NCI-H524 treated with DMSO at 0.1 percent for 48 hours (cell line): ENCODE measurements at places on chromosomes 4 and X.

- DNase-seq = no peak
Observed at GRCh38 chrX:28347476-28347875, 239.8 kb upstream of the IL1RAPL1 start.

DNA sequence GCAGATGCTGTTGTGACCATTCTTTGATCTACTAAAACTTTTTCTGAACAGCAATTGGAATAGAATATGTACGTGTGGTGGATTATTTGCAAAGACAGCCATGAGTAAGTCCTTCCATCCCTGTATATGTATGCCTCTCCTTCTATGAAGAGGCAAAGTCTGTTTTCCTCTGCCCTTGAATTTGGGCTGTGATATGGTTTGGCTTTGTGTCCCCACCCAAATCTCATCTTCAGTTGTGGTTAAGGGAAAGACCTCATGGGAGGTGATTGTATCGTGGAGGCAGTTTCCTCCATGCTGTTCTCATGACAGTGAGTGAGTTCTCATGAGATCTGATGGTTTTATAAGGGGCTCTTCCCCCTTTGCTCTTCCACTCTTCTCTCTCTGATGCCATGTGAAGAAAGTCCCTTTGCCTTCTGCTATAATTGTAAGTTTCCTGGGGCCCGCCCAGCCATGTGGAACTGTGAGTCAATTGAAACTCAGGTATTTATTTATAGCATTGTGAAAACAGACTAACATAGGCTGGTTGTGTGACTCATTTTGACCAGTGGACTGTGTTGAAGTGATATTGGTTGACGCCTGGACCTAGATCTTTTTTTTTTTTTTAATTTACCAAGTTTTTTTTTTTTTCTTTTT is 108.3 kb upstream of the CAMK2D start:
- no peak for DNase-seq

DNA sequence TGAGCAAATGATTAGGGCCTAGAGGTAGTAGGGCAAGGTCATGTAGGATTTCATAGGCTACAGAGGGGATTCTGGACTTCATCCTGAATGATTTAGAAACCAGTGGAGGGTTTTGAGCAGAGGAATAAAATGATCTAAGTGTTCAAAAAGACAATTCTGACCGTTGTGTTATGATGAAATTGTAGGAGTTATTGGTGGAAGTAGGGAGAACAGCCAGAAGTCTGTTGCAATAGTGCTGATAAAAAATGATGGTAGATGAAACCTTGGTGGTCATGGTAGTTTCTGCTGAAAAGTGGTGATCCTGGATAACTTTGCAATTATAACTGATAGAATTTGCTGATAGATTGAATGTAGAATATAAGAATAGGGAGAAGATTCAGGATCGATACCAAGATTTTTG is 60.2 kb downstream of the MID1IP1 start:
- DNase-seq = no peak

GRCh38 chrX:40009890-40010289 is 87.9 kb downstream of the BCOR start:
- DNase-seq = no peak

DNA sequence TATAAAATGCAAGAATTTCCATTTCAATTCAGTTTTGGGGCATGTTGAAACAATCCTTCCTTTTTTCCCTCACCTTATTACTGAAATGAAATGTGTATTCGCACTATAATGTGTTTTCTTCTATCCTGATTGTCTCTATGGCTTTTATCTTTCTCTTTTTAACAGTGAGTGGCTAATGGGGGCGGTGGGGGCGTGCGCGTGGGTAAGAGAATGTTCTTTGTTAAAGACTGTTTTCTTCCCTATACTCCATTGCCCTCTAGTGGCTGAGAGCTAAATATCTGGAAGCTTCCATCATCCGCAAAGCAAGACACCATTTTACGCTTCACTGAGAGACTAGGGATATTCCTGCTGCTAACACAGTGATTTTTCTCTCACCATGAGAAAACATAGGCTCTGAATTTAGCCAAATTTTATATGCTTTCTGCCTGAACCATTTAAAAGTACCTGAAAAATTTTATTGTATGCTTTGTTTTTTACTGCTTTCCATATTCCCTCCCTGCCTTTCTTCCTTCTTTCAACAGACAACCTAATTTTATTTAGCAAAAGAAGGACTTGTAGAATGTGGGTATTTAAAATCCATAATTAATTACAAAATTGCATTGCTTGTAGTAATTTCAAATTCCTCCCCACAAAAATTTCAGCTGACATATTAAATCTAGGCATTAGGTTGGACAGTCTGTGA is 194.0 kb downstream of the GASK1B start:
- peak; percentile 18 for DNase-seq

DNA sequence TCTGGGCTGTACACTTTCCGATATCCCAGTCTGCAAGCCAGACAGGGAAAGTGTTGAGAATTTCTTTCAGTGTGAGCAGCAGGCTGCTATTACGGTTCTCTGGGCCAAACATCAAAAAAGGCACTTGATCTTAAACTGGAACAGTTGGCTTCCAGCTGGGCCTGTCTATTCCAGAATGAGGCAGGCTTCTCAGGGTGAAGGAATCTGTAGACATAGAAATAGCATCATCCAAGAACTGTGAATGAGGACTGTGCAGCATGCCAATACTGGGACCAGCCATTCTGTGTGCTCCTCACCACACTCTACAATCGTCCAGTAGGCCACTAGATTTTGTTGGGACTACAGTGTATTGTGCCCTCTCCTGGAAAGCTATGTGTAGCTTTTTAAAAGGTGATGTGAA is 31.1 kb downstream of the ART3 start:
- no peak for DNase-seq

DNA sequence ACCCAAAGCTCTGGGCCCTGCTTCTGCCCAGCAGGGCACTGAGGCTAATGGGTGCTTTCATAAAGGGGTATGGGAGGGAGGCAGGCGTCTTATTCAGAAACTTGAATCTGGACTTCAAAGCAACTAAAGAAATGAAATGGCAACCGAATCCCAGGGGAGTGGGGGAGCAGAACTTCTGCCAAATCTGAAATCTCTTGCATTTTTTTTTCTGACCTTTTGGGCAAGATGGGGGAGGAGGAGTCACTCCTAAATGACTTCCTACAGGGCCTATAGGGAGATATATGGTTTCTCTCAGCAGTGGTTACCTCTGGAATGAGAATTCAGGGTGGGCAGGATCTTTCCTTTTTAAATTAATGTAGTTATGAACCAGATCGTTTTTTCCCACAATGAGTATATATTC is 30.6 kb upstream of the KIAA1210 start:
- DNase-seq = no peak

DNA sequence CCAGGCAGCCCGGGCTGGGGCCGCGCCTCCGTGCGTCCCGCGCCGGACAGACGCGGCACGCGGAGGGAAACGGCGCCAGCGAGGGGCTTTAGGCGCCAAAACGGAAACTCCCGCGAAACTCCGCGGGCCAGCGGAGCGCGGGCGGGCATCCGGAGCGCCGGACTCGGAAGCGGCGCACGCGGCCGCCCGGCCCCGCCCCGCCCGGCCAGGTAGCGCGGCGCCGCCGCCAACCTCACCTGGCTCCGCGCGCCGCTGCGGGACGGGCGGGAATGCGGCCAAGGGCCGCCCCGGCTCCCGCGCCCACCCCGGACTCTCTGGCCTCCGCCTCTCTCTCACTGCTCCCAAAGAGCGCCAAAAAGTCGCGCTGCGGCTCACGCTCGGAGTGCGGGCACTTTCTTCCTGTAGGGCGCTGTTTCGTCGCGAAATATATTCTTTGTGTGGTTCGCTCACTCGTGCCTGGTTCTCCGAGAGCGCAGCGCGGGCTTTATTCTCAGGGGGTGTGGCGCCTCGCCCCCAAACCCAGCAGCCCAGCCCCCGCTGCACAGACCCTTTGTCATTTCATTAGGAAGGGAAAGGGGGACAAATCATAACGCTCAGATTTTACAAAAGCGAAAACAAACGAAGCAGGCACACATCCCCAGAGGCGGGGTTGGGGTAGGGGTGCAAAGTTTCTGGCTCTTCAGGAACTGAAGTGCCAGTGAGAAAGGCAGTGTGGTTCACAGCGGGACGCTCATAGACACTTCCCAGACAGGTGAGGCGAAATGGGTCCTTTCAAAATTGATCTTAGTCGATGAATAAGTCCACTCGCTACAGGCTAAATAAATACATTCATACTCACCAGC is 961 bp upstream of the MBNL3 start:
- DNase-seq = no peak

GRCh38 chrX:121407627-121408026 is 360.2 kb downstream of the GLUD2 start:
- no peak for DNase-seq

DNA sequence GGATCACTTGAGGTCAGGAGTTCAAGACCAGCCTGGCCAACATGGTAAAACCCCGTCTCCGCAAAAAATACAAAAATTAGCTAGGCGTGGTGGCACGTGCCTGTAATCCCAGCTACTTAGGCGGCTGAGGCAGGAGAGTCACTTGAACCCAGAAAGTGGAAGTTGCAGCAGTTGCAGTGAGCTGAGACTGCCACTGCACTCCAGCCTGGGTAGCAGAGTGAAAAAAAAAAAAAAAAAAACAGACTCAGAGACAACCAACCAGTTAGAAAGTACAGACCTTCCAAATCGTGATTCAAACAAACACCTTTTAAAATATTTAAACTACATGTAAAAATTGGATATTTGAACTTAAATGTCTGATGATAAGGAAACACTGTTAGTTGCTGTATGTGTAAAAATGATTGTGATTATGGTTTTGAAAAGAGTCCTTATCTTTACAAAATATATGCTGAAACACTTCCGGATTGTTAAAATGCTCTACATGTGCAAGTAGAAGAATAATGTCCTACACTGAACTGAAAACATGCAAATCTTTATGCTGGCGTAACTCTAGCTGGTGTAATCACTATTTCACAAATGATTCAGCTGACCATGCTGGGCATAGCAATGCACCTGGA is 37.8 kb downstream of the SH3KBP1 start:
- no peak for DNase-seq

GRCh38 chr4:8938623-8939022 is 67.0 kb upstream of the HMX1 start:
- DNase-seq = no peak

DNA sequence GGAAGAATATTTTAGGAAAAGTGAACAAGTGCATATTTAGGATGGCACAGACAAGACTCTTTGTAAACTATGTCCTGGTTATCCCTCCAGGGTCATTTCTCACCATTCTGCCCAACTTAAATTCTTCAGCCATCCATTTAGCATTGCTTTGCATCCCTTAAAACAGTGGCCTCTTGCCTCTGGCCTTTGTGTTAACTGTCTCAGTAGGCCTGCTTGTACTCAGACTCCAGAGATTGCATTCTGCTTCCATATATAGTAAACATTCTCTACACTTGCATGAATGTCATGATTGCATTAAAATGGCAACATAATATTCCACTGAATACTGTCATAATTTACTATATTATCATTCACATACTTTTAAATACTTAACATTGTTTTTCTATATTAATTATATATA is 43.2 kb downstream of the NR3C2 start:
- DNase-seq = no peak

DNA sequence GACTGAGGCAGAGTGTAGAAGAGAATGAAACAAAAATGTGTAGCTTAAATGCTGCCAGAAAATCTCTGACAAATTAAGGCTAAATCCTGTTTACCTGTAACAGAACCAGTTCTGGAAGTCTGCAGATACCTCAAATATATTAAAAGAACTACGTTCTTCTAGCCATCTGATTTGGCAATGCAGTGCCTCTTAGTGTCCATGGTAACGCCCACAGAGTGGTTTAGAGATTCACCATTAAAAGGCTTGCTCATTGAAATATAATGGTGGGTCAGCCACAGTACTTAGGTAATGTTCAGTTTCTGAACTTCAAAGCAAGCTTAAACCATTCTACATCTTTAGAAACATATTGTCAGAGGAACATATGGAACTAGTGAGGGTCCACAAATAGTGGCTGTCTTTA is 23.2 kb upstream of the LUZP4 start:
- DNase-seq = no peak

DNA sequence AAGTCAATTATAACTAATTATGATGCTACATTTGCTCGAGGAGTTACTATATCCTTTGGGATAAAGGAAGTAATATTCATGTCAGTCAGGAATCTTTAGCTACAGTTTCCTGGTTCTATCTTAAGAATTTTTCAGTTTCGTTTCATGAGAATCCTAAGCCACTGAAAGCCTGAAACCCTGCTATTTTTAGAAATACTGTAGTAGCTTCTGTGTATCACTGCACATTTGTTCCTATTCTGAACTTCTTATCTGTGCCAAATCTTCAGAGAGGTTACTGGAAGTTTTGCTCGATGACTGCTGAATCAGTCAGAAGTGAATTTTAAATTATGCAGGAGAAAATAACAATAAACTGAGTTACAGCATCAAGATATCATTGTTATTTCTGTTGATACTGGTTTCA is 249.2 kb downstream of the TENM3 start:
- no peak for DNase-seq

- no peak for DNase-seq
Observed at GRCh38 chr4:100189820-100190642, at the start of gene DDIT4L. Gene DDIT4L (minus strand): TSS chr4:100190468. CDS start chr4:100189983, 485 bp downstream.

DNA sequence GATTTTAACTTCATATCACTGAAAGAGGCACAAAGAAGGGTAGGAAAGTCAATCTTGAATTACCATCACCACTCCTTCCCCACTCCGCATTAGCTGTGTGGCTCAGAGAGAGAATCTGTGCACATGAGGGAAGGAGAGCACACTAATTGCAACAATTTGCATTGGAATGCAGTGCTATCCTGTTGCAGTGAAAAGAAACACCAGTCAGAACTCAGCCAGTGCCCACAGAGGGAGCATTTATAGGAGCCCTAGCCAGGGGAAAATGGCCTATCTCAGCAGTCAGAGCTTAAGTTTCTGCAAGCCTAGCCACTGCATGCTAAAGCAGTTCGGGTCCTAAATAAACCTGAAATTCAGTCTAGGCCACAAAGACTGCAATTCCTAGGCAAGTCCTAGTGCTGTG is 159.4 kb upstream of the AR start:
- no peak for DNase-seq

GRCh38 chrX:143298663-143299241 is 218.5 kb downstream of the SPANXN3 start:
- no peak for DNase-seq

DNA sequence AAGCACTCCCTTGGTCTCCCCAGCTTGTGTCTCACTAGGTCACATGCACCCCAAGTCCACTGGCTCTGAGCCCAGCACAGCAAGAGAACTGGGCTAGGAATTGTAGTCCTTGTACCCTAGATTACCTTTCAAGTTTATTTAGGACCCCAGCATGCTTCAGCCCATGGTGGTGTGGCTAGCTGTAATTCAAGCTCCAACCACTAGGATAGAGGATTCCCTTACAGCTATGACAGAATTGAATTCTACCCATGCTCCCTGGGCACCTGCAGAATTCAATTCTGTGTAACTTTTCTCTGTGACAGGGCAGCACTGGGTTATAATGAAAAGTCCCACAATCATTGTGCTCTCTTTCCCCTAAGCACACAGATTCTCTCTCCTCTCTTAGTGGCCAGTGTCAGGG is 253.8 kb upstream of the DMD start:
- DNase-seq = no peak

GRCh38 chr4:19748519-19749479 is 502.9 kb upstream of the SLIT2 start:
- no peak for DNase-seq
